ENCODE measurements at places on chromosomes 6 and 20.
A peak's percentile ranks its signal among the peaks of the same experiment; 100 is the strongest.

- peak; percentile 99 for DNase-seq
These were observed 120.4 kb upstream of the RIPOR2 start for GRCh38 chr6:25056130-25056529.

GRCh38 chr6:14381829-14382677 lies 264.5 kb downstream of the CD83 start:
- peak; percentile 99 for DNase-seq

- no peak for DNase-seq
These were observed 105.7 kb downstream of the LCA5 start for GRCh38 chr6:79431537-79431933.

DNA sequence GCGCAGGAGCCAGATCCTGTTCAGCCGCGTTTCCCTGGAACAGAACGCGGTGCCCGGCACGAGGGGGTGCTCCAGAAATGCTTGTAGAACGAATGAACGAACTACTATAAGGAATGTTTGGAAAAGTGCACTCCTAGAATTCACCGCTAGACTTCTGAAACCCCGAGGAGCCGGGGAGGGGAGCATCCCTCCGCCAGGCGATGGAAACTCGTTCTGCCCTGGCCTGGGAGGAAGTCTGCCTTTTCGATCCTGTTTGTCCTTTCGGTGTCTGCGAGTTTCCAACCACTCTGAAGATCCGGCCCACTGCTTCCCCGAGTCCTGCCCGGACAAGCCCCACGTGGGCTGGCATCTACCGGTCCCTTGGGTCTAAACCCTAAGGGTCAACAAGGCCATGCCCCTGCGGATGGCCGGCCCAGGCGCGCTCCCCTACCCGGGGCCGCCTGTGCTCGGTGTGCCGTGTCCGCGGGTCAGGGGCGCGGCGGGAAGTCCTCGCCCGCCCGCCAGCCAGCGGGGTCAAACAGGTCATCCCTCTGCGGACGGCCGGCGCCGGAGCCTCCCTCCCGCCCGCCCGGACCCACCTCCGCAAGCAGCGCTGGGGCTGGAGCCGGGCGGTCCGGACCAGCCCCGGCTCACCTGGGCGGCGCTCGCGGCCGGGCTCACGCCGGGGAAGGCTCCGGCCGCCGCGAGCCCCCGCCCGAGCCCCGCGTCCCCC lies 526 bp downstream of the SULF2 start:
- DNase-seq, result no peak

DNA sequence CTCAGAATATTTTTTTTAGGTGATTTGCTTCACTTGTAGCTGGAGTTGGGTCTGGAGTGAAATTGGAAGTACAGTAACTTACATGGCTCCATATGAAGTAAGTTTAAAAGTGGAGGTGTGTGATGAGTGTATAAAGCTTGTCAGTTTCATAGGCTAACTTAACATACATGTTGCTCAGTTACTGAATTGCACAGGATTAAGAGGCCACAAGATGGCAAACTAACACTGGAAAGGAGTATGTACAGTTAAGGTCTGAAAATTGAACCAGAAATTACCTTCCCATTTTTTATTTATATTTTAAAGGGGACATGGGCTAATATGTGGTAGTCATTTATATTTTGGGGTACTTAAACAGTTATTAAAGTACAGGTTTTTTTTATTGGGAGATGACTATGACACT lies 45.3 kb upstream of the SMIM8 start:
- DNase-seq, result peak; percentile 22

- no peak for DNase-seq
These were observed 201.4 kb downstream of the PTPRT start for GRCh38 chr20:42988319-42988718.

DNA sequence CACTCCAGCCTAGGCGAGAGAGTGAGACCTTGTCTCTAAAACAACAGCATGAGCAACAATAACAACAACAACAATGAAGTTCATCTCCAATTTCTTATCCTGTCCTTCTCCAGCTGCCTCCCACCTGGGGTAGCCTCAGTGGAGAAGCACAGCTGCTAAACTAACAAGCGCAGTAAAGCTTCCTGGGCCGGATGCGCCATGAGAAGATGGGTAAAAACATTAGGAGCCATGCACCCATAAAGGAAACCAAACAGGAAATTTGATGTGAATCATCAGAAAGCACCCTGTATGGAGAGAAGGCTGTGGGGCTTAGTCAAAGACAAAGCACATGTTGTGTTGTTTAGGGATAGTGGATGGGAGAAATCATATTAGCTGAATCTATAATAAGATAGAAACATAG lies 61.1 kb upstream of the CCN6 start:
- DNase-seq, result peak; percentile 75

DNA sequence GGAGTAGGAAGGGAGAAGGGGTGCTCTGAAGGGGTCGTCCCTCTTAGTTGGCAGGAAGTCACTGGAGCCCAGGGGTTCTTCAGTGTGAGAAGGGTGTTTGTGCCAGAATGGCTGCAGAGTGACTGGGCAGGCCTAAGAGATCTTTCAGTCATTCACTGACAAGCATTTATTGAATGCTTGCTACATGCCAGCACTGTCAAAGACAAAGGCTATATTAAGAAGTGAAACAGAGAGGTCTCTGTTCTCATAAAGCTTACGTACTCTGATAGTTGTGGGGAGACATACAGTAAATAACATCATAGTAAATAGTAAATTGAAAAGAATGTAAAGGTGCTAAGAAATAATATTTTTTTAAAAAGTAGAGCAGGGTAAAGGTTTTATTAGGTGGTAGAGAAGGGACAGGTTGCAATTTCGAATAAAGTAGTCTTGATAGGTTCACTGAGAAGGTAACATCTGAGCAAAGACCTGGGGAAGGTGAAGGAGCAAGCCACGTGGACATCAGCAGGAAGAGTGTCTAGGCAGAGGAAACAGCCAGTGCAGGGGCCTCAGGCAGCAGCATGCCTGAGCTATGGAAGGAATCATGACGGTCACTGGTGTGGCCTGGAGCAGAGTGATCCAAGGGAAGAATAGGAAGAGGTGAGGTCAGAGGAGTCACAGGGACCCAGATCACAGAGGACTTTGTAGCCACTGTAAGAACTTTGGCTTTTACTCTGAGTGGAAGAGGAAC lies 36.3 kb upstream of the RNF8 start:
- DNase-seq, result no peak

DNA sequence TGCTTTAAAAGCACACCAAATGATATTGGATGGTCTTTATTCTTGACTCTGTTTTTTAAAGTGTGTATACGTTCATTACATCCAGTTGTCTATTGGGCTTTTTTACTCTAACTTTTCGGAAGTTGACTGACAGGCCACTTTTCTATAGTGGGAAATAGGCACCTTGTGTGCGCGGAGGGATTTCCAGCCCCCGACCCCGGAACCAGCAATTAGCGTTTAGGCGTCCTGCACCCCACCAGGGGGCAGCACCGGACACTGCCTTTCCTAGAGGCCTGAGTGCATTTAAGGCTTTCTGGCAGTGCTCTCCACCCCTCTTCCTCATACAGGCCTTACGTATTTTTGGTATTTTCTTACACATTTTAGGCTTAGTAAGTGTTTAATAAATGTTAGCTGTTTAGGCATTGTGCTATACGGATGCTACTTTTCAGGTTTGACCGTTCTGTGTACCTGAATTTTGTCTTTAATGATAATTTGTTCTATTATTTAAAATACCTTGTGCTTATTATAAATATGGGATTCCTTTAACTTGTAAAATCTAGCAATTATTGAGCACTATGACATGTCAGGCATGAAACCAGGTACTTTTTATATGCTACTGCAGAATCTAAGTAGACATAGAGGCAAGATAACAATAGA lies 231.8 kb downstream of the BCKDHB start:
- peak; percentile 28 for DNase-seq

DNA sequence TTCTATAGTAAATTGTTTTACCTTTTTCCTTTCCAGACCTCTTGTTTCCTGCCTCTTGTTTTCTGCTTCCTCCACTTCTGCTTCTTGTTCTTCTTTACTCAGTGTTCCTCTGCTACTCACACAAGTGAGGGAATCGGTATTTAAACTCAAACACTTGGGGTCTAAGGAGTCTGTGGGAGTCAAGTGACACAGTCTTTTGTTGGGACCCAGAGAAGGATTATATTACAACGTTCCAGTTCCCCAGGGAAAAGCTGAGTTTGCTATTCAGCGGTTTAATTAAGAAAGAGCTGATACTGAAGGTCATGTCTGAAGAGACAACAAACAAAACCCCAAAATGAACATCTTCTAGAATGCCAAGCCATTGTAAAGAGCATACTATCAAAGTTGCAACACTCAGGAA lies 107.8 kb upstream of the CITED2 start:
- no peak for DNase-seq

DNA sequence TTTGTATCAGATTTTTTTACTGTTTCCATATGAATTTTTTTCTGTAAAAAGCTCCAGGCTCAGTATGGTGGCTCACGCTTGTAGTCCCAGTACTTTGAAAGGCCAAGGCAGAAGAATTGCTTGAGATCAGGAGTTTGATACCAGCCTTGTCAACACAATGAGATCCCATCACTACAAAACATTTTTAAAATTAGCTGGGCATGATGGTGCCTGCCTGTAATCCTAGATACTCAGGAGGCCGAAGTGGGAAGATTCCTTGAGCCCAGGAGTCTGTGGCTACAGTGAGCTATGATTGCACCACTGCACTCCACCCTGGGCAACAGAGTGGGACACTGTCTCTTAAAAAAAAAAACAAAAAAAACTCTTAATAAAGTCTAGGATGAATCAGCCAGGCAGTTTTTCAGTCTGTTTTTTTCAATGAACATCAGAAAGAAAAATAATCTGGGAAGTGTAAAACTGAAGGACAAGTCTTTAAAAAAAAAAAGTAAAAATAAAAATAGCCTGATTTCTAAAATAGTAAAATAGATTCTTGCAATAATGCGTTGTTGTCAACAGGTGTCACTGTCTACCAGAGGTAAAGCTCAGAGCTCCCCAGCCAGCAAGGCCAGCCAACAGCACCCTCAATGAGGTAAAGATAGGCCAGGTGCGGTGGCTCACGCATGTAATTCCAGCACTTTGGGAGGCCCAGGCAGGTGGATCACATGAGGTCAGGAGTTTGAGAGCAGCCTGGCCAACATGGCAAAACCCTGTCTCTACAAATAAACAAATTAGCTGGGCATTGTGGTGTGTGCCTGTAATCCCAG lies 9.3 kb upstream of the ATG5 start:
- peak; percentile 52 for DNase-seq

- DNase-seq, result no peak
These were observed 82.5 kb downstream of the DTNBP1 start for GRCh38 chr6:15580326-15580725.

DNA sequence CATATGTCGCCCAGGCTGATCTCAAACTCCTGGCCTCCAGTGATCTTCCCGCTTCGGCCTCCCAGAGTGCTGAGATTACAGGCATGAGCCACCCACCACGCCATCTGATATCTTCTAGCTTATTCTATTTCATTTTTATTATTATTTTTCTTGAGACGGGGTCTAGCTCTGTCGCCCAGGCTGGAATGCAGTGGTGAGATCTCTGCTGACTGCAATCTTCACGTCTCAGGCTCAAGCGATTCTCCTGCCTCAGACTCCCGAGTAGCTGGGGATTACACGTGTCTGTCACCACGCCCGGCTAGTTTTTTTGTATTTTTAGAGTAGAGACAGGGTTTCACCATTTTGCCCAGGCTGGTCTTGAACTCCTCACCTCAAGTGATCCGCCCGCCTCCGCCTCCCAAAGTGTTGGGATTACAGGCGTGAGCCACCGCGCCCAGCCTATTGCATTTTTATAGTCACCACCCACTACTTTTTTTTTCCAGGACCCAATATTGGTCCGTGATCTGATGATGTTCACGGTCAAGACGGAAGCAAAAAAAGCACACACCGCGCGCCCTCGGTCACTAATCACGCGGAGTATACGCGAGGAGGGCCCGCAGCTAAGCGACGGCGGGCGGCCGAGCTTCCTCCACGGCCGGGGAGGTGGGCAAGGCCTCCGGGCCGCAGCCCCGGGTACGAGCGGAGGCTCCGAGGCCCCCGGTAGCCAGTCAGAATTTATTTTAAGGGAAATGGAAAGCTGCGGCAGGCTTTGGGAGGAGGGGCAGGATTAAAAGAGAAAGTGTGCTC lies 1.1 kb upstream of the LSM14B start:
- DNase-seq, result no peak

All from Jurkat, Clone E6-1 (cell line).